Mammary epithelial cell (primary cell): ENCODE measurements at places on chromosomes 16 and 17.

GRCh38 chr17:81710514-81711308, 1.4 kb upstream of the SLC25A10 start:
- no peak for DNase-seq

GRCh38 chr17:72373910-72374741, 253.3 kb downstream of the SOX9 start:
- DNase-seq: no peak

- no peak for DNase-seq
Observed at GRCh38 chr16:81261049-81261648, 22.7 kb downstream of the BCO1 start.

DNA sequence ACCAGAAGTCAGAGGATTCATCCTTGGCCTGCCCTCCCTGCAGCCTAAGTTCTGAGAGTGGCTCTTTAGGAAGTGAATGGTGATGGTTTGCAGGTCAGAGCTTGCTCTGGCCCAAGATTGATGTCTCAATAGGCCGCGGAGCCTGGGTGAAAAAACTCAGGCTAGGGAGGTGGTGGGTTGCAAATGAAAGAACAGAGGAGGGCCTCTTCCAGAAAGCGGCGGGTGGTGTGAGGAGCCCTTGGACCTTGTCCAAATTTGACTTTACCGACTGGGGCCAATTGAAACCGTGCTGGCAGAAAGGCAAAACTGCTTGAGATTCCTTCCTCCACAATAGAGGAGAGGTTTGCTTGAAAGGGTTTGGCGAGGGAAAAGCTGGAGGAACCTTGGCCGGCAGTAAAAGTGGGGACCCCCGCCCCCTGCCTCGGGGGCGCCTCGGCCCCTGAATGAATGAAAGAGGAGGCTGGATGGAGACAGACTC, 331.3 kb downstream of the SEC14L1 start:
- DNase-seq: peak; percentile 76

- no peak for DNase-seq
Observed at GRCh38 chr17:19381741-19382444, 3.6 kb downstream of the MAPK7 start.
